ENCODE measurements at places on chromosomes 1 and 21.

GRCh38 chr1:8365661-8366362 lies 47.9 kb downstream of the SLC45A1 start:
- no peak for DNase-seq

GRCh38 chr1:172531412-172532182 lies 1.4 kb upstream of the SUCO start:
- DNase-seq, result peak; percentile 10

DNA sequence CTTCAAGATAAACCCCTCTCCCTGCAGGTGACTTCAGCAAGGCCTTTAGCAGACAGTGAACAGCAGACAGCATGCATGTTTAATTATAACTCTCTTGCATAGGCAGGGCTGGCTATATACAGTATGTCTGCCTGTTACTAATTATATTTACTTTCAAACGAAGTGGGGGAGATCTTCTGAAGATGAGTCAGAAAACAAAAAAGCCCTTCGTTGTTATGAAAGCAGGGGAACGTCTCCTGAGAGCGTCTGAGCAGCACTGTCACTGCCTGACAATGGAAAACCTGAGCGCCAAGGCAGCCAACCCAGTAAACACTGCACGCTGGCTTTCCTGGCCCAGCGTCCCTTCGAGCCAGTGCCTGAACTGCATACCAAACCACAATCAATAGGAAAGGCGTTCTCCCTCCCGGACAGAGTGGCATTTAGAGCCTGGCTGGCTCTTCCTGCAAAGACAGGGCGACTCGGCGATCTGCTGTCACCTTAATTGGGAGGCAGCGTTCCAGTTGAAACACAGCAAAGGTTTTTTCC lies 54.1 kb downstream of the TOMM20 start:
- DNase-seq, result peak; percentile 59

DNA sequence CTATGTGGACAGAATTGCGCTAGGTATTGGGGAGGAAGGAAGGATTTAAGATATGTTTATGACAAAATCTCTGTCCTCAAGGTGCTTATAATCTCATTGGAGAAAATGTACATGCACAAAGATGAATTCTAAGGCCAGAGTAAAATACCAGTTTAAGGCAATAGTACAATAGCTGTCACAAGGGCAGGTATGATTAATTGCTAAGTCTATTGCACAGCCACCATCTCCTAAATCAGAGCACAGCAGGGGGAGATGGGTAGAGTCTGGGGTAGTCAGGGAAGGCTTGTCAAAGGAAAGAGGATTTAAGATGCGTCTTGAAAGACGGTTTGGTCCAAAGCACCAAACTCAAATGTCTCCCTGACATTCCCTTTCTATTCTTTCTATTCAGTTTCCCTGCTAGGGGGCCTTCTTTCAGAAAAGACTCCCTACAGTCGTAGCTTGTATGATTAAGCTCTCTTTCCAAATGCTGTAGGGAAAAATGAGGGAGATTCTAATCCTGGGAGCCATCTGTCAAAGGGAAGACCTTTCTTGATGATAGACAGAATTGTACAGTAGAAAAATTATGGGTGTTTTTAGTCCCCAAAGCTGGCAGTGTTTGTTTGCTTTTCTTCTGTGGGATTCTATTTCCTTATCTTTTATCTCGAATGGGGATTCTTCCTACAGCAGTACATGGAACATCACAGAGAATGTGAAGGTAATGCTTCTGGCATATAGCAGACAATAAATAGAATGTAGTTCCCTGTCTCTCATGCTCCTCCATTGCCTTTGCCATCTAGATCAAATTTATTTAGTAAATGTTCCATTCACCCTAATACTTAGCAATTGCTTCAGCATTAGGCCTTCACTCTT lies 107.6 kb upstream of the NFIA start:
- no peak for DNase-seq

GRCh38 chr21:34338226-34338625 lies 25.6 kb upstream of the KCNE2 start:
- DNase-seq, result no peak

DNA sequence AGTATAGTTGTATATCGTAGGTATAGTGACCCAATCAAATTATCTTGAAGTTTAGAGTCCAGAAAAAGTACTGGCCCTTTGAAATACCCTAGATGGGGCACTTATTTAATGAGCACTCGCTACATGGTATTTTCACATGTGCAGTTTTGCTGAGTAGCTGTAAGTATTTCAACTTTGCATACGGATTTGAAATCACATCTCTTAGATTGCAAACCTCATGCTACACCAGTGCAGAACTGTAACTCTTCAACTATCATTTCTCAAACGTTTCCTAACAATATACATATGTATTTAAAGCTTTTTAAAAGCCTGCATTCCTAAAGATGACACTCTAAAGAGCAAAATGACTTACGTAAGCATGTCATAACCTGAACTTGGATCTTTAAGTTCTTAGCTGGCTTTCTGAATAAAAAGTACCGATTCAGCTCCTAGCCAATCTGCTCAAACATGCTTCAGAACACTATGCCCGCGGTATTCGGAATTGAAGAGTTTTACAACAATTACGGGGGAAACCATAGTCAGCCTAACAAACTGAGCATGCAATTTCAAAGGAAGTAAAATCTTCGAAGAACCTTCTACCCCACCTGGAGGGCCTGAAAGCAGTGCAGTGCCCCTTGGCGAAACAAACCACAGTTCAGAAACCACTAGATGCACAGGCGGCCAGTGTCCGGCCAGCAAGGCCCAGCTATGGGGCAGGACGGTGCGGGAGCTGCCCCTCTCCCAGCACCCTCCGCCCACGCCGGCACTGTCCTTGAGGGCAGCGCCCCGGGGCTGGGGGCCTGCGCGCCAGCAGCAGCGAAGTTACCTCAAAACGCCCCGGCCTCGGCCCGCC lies 863 bp downstream of the FH start:
- DNase-seq, result no peak

- DNase-seq, result no peak
These were observed 38.5 kb upstream of the PGBD5 start for GRCh38 chr1:230464671-230465070.

GRCh38 chr1:95013950-95014574 lies 58.7 kb downstream of the ALG14 start:
- DNase-seq, result no peak

DNA sequence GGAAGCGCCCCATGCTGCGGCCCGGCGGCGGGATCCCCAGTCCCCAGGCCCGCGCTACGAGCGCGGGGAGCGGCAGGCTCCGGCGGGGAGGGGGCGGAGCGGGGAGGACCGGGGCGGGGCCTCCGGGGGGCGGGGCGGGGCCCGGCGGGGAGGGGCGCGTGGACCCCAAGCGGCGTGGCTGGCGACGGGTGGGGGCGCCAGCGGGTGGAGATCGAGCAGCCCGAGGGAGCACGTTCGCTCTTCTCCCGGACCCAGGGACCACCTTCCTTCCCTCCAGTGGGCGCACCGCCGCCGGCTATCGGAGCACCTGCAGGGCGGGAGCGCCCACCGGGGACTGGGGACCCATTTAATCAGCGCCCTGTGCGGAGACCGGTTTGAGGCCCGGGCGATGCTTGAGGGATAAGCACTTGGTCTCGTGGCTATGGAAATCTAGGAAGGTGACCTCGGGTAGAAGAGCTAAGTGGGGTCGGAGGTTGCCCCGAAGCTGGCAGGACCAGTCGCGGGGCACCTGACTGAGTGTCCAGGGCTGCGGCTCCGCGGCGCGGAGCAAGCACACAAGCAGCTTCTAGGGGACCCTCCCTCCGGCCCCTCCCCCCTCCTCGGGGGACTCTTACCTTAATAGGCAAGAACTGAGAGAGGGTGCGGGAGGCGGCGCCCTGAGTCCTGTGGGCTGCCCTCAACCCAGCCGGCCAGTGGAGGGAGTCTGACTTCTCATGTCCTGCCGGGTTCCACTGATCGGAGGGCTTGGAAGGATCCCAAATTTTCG lies at the start of gene TSPAN2:
TSPAN2 (minus strand) TSS at position 84 of the 766 bp plus-strand sequence; CDS start at position 13, 71 bp downstream.
- DNase-seq, result peak; percentile 83

- no peak for DNase-seq
These were observed 5.9 kb downstream of the BACH1 start for GRCh38 chr21:29304597-29304996.

DNA sequence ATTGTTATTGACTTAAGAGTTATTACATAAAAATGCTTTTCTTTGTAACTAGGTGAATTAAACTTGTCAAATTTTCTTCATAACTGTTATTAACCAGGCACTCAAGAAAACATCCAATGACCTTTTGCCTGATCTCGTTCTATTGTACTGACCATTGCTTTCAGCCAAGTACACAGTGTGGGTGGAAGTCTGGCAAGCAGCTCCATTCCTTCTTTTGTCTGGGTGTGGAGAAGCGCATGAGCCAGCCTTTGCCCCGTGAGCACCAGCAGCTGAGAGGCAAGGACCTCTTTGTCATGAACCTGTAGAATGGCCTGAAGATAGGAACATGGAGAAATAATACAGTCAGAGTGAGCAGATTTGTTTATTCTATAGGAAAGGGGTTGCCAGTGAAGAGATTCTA lies 57.5 kb downstream of the IARS2 start:
- DNase-seq, result no peak

DNA sequence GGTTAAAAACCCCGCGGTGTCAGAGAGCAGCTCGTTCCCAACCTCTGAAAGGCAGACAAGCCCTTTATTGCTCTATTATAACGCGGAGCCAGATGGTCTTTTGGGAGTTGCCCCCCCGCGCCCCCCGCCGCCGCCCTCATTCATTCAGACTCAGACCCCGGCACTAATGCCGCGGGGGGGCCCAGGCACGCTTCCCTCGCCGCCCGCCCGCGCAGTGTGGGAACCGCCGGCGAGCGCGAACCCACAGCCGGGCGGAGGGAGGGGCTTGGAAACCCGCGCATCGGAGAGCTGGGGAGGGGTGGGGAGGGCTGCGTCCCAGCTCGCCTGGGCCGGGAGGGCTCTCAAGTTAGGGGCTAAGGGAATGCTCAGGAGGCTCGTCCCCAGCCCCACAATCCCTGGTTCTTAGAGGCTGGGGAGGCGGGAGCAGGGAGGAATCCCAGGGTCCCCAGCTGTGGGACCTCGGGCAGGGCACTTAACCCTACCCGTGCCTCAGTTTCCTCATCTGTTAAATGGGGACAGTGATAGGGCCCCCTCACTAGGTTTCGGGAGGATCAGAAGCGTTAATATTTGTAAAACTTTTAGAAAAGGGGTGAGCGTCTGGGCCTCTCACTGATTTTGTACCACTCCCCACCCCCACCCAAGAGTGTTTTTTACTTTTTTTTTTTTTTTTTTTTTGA lies 10.9 kb upstream of the HES5 start:
- no peak for DNase-seq

GRCh38 chr1:58745666-58746065 lies 38.2 kb downstream of the JUN start:
- DNase-seq, result no peak

DNA sequence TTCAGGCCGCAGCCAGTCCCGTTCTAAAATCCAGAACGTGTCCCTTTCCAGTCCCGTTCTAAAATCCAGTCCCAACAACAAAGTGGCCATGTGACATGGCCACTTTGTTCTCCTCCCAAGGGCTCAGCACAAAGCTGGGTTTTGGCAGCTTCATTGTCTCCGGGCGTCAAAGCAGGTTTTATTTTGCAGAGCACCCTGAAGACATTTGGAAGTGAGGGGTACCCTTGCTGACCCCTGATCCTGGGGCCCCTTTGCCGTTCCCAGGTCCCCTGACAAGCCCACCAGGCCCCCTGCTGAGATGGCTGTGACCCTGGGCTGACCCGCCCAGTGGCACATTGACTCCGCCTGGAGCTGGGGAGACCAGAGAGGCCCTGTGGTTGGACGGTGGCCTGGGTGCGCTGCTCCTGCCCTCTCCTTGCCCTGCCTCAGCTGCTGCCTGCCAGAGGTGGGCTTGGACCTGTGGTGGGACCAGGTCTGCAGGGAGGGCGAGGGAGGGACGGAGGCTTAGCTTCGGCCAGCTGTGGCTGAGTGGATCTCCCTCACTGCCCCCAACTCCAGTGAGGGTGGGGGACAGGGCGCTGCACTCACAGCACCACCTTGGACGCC lies 4.3 kb downstream of the PFKL start:
- DNase-seq, result peak; percentile 46

DNA sequence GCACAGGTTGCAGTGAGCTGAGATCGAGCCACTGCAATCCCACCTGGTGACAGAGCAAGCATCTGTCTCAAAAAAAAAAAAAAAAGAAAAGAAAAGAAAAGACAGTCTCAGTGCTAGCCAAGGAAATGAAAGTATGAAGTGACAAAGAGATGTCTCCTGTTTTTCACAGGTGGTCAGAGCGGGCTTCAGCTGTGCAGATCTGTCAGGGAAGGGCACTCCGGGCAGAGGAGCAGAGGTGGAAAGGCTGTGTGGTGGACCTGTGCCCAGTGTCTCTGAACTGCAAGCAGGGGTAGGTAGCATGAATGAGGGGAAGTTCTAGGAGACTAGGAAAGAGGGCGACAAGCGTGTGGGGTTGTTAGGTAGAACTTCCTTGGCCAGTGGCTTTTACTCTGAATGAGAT lies 67.5 kb downstream of the CD247 start:
- DNase-seq, result no peak

DNA sequence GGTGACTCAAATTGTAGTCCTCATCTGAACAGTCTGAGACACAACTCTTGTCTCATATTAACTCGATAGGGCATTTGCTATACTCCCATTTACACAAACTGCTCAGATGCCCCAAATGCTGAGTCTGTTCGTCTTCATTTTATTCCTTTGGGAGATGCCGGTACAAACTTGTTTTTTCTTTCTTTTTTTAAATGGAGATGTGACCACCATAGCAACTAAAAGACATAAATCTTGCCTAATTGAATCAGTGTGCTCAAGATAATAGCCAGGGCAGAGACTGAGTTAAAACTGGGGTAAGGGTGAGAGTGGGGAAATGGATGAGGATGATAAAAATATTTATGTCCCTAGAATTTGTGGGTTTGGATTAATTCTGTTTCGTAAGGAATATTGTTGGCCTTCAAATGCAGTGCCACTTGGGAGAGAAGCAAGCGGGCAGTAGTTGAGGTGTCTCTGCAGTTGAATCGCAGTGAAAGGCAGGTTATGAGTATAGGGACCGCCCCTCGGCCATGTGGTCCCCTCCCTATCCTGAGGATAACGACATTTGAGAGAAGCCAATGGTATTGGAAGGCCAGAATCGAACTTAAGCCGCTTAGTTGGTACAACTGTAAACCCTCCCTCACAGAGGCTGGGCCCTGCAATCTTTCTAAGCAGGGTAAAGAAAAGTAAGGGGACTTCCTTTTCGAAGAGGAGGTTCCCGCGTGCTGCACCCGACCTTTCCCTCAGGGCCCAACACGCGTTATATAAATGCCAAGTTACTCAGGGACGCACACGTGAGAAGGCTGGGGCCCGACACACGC lies 859 bp upstream of the LRRC8B start:
- DNase-seq, result no peak

DNA sequence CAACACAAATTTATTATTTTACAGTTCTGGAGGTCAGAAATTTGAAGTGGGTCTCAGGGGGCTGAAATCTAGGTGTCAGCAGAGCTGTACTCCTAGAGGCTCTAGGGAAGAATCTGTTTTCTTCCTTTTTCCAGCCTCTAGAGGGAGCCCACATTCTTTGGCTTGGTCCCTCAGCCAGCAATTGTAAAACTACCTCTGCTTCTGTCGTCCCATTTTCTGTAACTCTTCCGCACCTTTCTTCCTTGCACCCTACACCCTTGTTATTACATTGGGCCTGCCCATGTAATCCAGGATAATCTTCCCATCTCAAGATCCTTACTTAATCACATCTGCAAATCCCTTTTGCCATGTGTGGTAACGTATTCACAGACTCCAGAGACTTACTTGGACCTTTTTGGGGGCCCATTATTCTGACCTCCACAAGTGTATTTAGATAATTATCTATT lies 24.8 kb upstream of the THEM4 start:
- no peak for DNase-seq
